ENCODE measurements at places on chromosomes 12 and 14.

- DNase-seq = peak; percentile 88
Observed at GRCh38 chr12:125340791-125341190, 275.6 kb downstream of the AACS start.

DNA sequence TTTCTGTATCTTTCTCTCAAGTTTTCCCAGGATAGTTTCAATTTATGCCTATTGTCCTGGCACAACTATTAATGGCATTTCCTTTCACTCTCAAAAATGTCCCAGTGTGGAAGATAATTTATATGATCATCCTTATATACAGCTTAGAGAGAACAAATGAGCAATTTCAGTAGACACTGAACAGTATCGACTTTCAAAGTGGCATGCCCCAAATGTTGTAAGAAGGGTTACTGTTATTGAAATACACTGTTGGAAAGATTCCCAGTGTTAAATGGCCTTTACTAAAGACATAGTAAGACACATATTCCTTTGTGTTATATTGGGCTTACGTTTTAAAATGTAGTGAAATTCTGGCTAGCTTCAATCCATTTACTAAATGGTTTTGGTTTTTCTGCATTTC, 202.3 kb upstream of the CDKN3 start:
- DNase-seq = no peak

DNA sequence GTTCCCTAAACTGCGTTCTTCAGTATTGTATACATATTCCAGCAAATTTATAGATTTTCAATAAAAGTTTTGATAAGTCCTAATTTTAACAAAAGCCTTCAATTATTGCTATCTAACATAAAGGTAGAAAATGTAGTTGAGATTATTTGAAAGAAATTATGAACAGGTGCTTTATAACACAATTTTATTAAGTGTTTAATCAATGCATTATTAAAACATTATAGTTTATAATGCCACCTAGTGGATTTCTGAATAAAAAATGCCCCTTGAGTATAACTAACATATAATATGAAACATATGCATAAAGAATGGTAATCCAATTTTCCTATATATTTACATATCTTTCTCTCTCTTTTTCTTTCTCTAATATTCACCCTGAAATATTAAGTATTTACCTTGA, 515.3 kb downstream of the SLC6A15 start:
- DNase-seq = peak; percentile 20

GRCh38 chr12:5971194-5971850, 26.3 kb upstream of the ANO2 start:
- DNase-seq = no peak

- no peak for DNase-seq
Observed at GRCh38 chr12:31600750-31601149, 9.8 kb upstream of the DENND5B start.

GRCh38 chr14:74572726-74573301, 39.2 kb downstream of the LTBP2 start:
- DNase-seq = peak; percentile 75

DNA sequence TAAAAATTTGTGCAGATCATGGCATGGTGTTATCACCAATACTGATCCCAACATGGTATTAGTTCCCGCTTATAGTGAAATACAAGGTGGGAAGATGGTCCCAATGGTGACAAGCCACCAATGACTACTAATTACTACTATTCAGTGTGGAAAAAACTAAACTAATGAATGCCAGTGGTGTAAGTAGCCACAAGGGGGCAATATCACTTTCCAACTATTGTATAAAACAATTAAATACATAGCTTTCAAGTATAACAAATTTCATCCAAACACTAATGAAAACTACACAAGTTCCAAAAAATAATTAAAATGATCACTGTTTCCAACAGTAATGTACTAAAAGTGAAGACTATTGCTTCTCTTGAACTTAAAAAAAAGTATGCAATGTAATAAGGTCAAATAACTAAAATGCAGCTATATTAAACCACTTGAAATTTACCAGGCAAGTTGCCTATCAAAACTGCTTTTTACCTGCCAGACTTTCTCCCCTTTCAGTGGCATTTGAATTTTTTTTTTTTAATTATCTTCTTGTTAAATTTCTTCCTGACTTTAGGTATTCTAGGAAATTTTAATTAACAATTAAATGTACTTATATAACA, 58.0 kb downstream of the PAPLN start:
- DNase-seq = peak; percentile 24

Data from umbilical cord (tissue), 2 donors.